Stimulated activated naive CD8-positive, alpha-beta T cell treated with anti-CD3 and anti-CD28 coated beads, Interleukin-15, amount 100 ng/mL, for 72 hours (primary cell): ENCODE measurements at places on chromosomes 1 and 21.
A peak's percentile ranks its signal among the peaks of the same experiment; 100 is the strongest.

- DNase-seq = no peak
Measured at GRCh38 chr1:4108331-4108730, 208.3 kb upstream of the C1orf174 start.

- no peak for DNase-seq
Measured at GRCh38 chr1:3905953-3906671, 6.0 kb upstream of the C1orf174 start.

DNA sequence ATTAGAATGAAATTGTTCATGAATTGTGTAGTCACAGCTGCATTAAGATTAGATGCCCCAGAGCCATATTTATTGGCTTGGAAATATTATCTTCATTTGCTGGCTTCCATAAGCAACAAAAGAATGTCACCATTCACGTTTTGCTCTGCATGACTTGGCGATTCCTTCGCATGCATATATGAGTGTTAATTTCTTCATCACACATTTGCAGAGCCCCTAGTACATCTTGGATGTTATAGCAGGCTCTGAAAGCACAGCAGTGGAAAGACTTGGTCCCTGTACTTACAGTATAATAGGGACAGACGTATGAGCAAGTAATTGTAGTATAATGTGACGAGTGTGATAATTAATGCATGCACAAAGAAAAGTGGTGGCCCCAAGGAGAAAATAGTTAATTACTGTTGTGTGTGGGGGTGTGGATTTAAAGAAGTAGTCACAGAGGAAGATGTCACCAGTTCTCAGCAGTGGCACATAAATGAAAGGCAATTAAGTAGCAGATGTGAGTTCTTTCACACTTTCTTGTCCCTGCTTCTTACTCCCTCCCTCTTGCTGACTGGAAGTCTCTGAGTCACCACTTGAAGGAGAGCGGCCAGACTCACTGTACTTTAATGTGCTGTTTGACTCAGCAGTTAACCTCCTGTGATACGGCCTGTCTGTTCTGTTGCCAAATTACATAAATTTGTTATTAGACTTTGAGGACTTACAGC is 21.0 kb downstream of the S100A10 start:
- DNase-seq = no peak

GRCh38 chr1:224791362-224791941 is 138.0 kb upstream of the DNAH14 start:
- no peak for DNase-seq

DNA sequence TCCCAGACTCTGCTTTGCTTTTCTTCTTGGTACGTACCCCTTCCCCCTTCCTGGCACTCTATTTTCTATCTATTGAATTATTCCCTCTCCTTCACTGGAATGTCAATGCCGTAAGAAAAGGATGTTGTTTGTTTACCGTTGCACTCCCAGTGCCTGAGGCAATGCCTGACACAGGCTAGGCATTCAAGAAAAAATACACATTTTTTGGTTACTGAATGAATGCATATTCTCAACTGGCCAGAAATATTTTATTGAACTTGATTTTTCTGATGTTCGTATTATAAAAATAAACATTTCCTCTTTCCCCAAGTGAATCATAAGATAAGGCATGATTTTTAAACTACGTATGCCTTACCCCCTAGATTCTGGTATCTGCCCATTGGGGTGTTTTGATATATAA is 41.2 kb downstream of the GNG12 start:
- DNase-seq = no peak

GRCh38 chr1:166127003-166127402 is 39.8 kb downstream of the FAM78B start:
- DNase-seq = no peak

DNA sequence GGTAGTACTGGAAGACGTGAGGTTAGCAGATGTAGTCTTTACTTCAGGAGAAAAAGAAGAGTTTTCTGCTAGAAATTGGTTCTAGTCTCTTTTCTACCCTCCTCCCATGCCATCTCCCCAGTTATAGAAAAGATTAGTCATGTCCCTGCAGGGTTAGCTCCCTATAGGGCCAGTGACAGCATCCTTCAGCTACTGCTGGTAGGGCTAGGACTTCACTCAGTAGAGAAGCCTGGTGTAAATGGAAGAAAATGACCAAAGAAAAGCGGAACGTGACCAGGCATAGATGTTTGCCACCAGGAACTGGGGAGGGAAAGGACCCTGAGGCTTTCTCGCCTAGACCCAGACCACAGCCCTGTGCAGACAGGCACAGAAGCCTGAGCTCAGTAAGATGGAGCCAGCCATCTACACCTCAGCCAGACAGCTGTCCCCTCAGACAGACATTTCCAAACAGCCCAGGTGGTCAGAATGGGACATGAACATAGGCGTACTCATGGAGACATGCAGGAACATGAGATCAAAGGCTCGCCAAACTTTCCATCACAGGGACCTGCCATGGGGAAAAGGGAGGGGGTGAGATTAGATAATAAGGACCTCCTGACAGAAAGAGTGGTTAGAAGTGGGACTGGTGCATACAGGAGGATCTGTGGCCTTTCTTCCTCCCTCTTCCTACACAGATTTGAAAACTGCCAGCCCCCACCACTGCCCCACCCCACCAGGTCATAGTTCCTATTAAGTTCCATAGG is 23.5 kb upstream of the SLAMF9 start:
- no peak for DNase-seq

GRCh38 chr1:95229037-95229436 is 5.0 kb upstream of the RWDD3 start:
- DNase-seq = no peak

DNA sequence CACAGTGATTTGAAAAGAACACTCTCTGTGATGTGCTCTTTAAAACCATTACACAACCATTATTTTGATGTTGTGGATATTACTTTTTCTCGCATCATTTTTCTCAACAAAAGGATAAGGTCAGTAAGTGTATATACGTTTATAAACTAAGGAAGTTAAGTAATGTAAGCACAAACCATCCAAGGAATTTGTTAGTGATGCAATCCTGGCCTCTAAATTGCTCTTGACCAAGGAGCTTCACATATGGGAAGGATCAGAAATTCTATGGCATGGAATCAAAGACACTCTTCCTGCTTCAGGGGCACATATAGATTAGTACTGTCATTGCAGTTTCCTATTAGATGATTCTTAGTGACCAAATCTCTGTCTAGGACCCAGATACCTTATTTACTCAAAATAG is 3.6 kb upstream of the PPP2R5A start:
- no peak for DNase-seq

GRCh38 chr1:227459326-227459841 is 104.0 kb upstream of the ZNF678 start:
- DNase-seq = no peak

GRCh38 chr1:29121936-29122681 is 1.6 kb downstream of the TMEM200B start:
- no peak for DNase-seq

DNA sequence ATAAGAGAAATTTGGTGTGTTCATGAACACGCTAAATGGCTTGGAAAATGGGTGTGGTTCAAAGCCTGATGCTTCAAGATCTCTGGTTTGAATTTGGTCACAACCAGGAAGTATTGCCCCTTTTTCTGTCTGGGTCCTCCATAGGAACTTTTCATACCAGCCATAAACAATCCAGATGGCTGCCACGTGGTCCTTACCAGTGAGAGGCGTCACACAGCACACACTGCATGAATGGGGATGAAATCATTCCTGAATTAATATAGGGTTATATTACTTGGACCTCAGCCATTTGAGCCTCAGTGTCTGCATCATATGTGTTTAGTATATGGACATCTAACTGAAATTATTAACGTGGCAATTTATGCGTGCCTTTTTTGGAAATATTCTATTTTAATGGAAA is 64.0 kb downstream of the PRRX1 start:
- DNase-seq = no peak

DNA sequence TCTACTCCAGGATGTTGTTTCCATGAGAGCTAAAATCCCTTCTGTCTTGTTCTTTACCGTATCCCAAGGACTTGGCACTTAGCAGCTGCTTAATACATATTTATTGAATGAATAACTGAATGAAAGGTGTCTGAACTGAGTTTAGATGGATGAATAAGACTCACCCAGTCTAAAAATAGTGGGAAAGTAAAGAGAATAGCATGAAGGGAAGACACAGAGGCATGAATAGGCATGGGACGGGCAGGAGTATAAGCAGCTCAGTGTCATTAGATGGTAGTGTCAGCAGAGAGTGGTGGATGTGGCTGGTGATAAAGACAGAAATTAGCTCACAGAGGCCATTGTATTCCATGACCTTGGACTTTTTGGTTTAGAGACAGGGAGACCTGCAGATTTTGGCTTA is 9.2 kb downstream of the IL12RB2 start:
- DNase-seq = no peak

DNA sequence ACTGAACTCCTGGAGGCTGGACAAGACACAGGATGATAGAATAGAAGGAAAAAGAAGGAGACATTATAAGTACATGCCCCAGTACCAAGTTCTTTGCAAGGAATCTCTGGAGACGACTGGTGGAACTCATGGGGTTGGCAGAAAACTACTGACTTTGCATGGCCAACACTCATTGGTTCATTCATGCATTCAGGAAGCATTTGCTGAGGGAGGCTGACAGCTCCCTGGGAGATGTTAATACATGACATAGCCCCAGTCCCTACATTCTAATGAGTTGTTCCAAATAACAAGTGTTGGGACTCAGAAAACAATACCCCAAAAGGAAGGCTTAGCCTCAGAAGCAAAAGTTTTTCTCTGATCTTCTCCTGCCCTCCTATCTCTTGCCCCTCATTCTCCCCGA is 172.8 kb upstream of the IRF2BP2 start:
- no peak for DNase-seq

DNA sequence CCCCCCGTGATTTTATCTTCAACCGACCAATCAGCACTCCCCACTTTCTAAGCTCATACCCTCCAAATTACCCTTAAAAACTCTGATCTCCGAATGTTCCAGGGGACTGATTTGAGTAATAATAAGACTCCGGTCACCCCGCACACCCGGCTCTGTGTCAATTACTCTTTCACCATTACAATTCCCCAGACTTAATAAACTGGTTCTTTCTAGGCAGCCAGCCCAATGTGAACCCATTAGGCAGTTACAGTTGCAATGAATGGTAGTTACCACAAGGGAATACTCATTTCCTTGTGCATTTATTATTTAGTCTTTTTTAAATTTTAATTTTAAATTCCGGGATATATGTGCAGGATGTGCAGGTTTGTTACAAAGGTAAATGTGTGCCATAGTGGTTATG is 177.9 kb downstream of the HFM1 start:
- no peak for DNase-seq

DNA sequence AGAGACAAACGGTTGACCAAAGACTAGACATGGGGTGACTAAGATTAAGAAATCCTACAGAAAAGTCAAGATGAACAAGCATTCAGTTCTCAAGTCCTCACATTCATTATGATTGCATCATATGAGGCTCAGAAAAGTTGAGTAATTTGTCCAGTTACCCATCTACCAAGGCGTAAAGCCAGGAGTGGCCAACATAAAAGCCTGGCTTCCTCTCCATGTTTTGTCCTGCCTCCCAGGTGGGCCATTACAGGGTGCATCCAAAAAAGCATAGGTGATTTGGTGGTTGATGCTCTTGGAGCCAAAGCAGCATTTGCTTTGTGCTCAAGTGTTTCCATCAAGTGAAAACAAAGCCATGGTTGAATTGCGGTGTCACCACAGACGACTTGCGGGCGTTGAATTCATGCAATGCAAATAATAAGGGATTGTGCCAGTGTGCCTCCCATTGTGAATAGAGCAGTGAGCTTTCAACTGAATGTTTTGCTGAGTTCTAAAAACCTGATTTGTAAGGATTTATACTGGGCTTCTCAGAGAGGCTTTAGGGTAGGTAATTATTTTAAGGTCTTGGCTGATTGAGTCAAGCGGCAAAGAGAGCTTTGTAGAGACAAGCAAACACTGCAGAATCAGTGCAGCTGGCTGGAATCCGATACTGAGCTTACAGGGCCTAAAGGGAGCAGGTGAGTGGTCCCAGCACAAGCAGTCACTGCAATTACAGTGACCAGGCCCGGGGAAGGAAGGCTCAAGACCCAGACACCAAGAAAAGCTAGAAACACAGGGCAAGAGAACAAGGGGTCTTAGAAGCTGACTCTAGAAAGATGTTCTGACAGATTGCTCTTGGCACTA is 54.1 kb downstream of the KCNJ15 start:
- no peak for DNase-seq

- no peak for DNase-seq
Measured at GRCh38 chr1:15058261-15058660, 95.3 kb upstream of the TMEM51 start.

GRCh38 chr1:158999316-159000069 is 10.2 kb upstream of the IFI16 start:
- no peak for DNase-seq

DNA sequence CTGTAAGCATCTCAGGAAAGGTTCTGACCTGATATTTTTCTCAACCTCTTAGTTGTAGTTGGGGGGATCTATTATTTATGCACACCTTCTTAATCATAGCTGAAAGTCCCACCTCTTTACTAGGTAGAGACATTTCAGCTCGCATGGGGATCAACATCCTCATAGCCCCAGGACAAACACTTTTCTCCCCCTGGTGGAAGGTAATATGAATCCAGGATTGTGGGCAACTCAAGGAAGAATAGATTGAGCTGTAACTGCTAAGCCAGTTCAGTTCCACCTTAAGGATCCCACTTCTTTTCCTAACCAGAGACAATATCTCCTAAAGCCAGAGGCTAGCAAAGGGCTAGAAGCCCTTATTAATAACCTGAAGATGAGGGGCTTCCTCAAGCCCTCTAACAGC is 25.4 kb upstream of the SMYD3 start:
- no peak for DNase-seq

DNA sequence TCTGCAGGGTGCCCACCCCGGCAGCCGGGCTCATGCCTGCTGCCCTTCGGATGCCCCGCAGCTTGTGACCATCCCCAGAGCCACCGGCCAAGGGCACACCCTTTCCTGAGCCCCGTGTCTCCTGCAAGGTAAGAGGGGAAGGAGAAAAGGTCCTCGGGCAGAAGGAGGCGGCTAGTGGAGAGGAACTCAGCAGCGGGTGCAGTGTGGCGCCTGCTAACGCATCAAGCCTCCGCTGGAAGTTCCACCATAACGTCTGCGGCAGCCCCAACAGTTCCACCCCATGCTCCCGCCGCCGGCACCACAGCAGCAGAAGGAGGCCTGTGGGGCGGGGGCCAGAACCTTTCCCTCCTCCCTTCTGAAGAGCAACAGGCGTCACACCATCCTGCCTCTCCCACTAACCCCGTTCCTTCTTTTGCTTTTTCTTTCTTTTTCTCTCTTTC is 990 bp downstream of the VWA5B1 start:
- DNase-seq = peak; percentile 8

GRCh38 chr1:17539118-17539476 is 401 bp upstream of the ARHGEF10L start:
- DNase-seq = no peak

DNA sequence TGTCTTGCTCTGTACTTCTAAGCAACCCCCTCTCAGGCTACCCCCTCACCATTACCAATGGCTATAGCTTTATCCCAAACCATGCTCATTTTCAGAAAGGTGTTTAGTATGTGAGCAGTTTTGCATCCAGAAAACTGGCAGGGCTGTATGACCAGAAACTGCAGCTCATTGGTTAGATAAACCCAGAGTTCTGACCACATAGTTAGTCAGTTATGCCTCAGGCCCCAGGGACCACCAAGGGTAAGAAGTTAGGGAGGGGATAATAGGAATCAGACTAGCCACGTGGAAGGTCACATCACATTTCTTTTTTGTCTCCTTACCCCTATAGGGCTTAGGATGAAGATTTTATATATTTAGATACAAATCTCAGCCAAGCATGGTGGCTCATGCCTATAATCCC is 1.2 kb downstream of the ITGA10 start:
- DNase-seq = no peak
